ENCODE measurements at places on chromosomes 13 and 19. TPM values are rescaled to one million over a fixed set of nuclear protein-coding genes. Genes with fewer than 3 reads are reported as not detected.

GRCh38 chr19:998064-998463 is 2.2 kb upstream of the GRIN3B start:
- no peak for DNase-seq

GRCh38 chr13:39811696-39812095 is 156.2 kb downstream of the COG6 start:
- no peak for DNase-seq

The CYP2A7 gene
- total RNA-seq, result not detected

DNA sequence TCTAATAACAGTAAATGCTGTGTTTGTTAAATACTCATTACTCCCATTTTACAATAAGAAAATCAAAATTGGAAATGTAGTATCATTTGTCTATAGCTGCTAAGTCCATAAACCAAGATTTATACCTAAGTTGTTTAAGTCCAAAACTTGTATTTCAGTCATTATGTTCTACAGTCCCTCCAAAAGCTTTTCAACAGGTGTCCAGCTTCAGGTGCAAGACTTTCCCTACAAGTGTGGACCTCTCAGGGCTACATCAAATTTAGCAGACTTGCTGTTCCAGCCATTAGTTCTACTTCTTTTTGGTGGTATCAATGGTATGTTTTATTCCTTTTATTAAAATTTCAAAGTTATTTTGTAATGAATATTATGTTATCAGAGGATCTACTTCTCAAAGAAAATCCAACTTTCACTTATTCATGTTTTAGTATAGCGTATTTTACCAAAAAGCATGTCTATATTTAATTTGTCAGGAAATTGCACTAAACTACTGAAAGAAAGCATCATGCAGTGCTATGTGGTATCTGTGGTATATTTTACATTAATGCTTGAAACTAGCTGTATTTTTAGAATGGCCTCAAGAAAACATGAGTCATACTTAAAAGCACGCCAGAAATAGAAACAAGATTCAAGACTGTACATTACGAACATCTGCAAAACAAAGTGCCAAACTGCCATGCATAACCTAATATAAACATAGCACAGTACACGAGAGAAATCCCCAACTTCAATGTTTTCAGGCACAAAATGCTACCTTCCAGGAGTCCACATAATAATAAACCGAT is 44.5 kb downstream of the VWA8 start:
- peak; percentile 74 for DNase-seq

DNA sequence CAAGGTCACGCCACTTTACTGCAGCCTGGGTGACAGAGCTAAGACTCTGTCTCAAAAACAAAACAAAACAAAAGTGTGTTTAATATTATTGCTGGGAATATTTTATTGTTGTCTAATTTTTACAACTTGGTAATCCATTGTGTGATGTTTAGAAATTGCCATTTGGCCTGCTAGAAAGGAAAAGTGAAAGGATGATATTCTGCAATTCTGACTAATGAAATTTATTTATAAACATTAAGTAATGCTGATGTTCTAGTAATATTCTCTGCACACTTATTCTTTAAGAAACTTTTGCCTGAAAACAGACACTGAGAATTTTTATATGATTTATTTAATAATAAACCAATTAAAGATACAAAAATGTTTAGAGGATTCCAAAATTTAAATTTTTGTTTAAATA is 87.4 kb downstream of the ELF1 start:
- no peak for DNase-seq

The URAD gene
- not detected for total RNA-seq

DNA sequence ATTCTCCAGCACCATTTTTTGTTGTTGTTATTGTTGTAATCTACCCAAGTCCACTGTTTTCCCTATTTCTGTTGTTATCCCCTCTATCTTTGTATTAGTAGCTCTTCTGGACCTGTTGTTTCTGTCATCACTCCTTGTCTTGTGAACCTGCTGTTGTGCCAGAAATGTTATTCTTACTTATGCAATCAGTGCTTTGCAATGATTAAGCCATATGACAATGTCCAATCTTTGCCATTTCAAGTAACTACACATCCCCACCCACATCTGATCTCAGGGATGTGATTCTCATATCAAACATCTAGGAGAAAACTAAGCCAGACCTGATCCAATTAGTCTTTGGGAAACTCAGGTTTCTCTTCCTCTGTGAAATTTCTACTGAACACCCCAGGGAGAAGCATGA is 472.6 kb upstream of the KLHL1 start:
- DNase-seq, result peak; percentile 30

The SCEL gene
- 185 TPM for total RNA-seq

DNA sequence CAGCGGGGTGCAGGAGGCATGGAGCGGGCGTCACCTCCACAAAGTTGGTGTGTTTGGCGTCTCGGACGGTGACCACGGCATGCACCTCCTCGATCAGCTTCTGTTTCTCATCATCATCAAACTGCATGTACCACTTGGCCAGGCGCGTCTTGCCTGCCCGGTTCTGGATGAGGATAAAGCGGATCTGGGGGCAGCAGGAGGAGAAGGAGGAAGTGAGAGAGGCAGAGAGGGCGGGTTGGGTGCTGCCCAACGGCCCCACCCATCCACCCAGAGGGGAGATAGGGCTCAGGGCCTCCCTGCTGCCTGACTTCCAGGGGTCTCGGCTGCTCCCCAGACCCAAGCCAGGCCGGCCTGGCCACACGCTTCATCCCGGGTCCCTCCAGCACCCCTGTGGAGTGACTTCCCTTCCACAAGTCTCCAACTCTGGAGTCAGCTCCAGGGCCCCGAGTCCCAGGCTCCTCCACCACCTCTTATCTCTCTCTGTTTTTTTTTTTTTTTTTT is 4.6 kb downstream of the AP2S1 start:
- no peak for DNase-seq

DNA sequence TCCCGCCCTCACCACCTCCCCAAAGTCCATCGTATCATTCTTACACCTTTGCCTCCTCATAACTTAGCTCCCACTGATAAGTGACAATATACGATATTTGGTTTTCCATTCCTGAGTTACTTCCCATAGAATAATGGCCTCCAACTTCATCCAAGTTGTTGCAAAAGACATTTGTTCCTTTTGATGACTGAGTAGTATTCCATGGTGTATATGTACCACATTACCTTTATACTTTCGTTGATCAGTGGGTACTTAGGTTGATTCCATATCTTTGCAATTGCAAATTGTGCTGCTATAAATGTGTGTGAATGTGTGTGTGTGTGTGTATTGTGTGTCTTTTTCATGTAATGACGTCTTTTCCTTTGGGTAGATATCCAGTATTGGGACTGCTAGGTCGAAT is 109.6 kb downstream of the ZNF536 start:
- no peak for DNase-seq

The C5AR1 gene
- under 0.01 TPM for total RNA-seq

DNA sequence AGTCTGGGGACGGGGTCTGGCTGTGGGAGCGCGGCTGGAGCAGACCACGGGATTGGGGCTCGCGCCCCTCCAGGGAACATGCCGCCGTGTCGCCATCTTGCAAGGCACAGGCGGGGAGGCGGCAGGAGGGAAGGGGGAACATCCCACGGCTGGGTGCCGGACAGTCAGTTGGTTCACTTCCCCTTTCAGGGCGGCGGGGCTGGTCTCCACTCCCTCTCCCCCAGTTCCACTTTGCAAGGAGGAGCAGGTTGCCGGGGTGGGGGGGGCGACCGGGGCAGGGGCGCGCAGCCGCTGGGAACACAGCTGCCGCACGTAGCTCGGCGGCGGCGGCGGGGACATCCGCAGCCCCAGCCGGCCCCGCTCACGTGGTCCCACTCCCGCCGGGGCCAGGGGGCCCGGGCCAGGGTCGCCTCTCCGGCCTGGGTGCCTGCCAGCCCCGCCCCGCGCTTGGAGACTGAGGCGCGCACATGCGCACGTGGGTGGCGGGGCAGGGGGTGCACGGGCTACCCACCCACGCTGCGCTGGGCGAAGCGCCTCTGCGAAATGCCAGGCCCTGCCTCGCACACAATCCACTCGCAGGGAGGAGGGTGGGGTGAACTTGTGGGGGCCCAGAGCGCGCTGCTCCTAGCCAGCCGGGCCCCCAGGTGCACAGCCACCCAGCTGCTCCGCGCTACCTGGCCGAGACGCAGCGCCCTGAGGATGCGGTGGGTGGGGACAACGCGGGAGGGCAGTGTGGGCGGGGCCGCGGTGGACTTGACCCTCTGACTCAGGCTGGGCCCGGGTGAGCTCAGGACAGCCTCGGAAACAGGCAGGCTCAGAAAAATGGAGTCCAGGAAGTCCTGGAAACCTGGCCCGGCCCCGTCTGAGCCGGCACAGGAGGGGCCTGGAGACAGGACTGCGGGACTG is 6.4 kb downstream of the KLF16 start:
- DNase-seq, result peak; percentile 78

DNA sequence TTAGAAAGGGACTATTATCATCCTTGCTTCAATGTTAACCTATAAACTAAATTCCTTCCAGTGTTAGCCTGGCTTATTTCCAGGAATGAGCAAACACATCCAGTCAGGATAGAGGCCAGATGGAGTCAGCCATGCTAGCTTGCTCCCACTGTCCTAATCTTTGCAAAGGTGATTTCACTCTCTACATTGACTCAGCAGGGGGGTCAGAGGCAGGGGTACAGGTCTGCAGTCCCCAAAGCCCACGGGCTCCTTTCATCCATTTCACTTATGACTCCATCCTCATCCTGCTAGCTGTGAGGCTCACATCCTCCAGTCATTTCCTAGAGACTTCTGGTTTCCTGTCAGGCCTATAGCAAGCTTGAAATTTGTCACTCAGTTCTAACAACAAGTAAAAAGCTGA is 63.4 kb upstream of the CEACAM8 start:
- DNase-seq, result no peak

DNA sequence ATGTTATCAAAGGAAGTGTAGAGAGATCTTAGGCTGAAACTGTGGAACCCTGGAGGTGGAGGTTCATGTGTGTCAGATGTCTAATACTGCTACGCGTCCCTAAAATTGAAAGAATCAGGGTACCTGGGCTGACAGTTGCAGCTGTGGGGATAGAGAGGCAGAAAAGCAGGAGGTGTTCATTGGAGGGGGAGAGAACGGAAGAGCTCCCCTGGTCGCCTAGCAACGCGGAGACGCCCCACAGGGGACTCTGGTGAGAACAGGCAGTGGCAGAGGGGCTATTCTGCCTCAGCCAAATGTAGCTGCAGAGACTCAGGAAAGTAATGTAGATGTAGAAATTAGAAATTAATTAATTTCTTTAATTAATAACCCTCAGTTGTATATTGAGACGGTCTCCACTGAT is 10.1 kb upstream of the ZNF835 start:
- DNase-seq, result no peak

The ATP1A3 gene
- total RNA-seq, result not detected

GRCh38 chr13:92500192-92500591 is 726.4 kb upstream of the GPC6 start:
- DNase-seq, result no peak

- DNase-seq, result no peak
Observed at GRCh38 chr13:76229281-76229680, 593.2 kb downstream of the LMO7 start.

The GRK1 gene
- not detected for total RNA-seq

DNA sequence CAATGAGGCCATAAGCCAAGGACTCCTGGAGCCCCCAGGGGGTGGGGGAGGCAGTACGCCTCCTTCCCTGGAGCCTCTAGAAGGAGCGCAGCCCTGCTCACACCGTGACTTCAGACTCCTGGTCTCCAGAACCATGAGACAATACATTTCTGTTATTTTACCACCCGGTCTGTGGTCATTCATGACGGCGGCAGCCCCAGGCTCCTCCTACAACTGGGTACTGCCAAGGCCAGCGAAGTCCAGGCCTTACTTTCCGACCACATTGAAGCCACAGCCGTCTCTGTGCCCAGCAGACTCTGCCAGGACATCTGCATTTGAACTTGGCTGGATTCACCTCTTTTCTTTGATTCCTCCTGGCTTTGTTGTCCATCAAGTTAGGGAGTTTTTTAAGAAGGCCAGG is 10.5 kb downstream of the GNG7 start:
- no peak for DNase-seq

The C19orf81 gene
- total RNA-seq, result not detected

GRCh38 chr13:76600081-76600480 is 286.1 kb downstream of the KCTD12 start:
- DNase-seq, result no peak

- DNase-seq, result no peak
Observed at GRCh38 chr13:110812121-110812868, 98.8 kb downstream of the ING1 start.

The PSG4 gene
- not detected for total RNA-seq

- no peak for DNase-seq
Observed at GRCh38 chr13:50467156-50468110, 376.1 kb downstream of the DLEU7 start.

The WDR88 gene
- total RNA-seq, result not detected

GRCh38 chr19:16134510-16134909 is 9.0 kb upstream of the HSH2D start:
- no peak for DNase-seq

GRCh38 chr19:34179066-34179465 is 6.8 kb downstream of the LSM14A start:
- DNase-seq, result no peak

DNA sequence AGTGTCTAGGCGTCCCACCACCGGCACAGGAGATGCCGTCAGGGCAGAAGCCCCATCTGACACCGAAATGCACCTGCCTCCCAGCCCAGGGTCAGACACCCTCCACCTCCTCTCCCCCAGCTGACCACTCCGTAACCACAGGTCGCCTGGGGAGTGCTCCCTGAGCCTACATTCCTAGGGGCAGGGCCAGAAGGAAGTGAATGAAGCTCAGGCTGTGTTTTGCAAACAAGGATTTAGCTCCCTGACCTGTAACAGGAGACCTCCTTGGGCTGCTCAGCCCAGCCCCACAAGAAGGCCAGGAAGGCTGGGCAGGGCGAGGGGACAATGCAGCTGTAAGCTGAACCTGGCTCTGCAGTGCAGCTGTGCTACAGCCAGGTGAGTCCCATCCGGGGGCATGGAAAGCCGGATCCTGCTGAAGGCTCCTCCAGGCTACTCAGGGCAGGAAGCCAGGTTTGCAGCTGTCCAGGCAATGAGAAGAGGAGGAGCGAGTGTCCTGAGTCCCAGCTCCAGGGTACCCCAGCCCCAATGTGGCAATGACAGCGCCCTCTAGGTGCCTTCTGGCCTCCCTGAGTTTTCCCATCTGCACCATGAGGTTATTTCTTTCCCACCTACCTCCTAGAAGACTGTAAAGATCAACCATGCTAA is 42.1 kb downstream of the RHPN2 start:
- DNase-seq, result no peak

GRCh38 chr19:55653651-55654322 is 1.0 kb upstream of the U2AF2 start:
- peak; percentile 95 for DNase-seq

DNA sequence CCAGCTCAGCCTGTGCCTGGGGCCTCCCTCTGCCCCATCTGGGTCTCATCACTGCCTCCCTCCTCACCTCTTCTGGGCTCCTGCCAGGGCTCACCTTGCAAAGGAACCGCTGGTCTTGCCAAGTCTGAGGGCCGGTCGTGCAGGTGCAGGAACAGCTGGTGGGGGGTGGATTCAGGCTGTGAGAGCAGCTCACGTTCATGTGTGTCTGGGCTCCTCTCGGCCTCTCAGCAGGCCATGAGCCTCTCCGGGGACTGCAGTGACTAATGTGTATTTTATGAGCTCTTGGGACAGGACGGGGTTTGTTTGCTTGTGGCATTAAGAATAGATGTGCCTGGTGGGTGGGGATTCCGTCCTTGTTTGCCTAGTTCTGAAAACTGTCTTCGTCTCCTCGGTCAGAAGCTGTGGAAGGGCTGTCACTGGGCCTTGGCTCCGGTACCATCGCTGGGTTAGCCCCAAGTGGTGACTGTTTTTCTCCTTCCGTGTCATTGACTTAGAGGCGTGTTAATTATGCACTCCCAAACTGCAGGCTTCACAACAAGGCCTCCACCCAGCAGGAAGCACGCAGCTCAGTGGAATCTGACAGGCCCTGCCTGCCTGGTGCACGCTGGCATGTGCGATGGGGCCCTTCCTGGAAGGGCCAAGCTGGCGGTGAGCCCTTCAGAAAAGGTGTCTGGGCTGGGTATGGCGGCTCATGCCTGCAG is 77.6 kb downstream of the KDM4B start:
- peak; percentile 57 for DNase-seq
